CD4-positive, CD25-positive, alpha-beta regulatory T cell (primary cell): ENCODE measurements at places on chromosomes 16 and 17. TPM values are rescaled to one million over a fixed set of nuclear protein-coding genes. Genes with fewer than 3 reads are reported as not detected.

- DNase-seq = no peak
Measured at GRCh38 chr16:72612718-72613117, 435.2 kb downstream of the ZFHX3 start.

GRCh38 chr17:66429680-66430079 lies 127.3 kb downstream of the PRKCA start:
- DNase-seq = no peak

- no peak for DNase-seq
Measured at GRCh38 chr16:84718-85406, 6.8 kb downstream of the MPG start.

- no peak for DNase-seq
Measured at GRCh38 chr16:81558444-81559175, 114.0 kb downstream of the CMIP start.

DNA sequence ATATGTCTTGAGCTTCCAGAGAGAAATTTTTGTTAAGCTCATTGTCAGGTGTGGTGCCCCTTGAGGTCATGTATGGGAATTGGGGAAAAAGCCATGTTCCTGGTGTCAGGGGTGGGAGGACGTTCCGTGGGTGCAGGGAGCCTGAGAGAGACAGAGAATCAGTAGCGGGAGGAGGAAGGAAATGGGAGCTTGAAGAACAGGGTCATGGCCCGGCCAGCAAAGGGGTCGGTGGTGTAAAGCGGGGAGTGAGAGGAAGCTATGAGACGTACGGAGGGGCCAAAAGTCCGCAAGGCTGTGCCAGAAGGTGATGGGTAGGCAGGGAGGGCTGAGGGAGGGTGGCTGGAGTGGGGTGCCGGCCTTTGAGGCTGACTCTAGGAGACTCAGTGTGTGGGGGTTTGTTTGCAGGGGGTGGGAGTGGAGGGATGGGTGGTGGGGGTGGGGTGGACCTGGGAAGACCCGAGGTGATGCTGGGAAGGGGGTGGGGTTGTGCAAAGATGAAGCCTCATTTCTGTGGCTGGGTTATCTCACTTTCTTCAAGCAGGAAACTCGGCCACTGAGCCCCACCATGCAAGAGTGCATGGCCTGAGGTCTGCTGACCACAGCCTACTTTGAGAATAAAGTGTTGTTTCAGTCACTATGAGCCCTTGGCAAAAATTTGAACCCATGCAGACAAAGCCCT lies 63.6 kb downstream of the PLCG2 start:
- DNase-seq = no peak

- no peak for DNase-seq
Measured at GRCh38 chr17:55271223-55271571, 6.4 kb downstream of the HLF start.

Gene KRTAP1-5
- polyA plus RNA-seq = not detected

DNA sequence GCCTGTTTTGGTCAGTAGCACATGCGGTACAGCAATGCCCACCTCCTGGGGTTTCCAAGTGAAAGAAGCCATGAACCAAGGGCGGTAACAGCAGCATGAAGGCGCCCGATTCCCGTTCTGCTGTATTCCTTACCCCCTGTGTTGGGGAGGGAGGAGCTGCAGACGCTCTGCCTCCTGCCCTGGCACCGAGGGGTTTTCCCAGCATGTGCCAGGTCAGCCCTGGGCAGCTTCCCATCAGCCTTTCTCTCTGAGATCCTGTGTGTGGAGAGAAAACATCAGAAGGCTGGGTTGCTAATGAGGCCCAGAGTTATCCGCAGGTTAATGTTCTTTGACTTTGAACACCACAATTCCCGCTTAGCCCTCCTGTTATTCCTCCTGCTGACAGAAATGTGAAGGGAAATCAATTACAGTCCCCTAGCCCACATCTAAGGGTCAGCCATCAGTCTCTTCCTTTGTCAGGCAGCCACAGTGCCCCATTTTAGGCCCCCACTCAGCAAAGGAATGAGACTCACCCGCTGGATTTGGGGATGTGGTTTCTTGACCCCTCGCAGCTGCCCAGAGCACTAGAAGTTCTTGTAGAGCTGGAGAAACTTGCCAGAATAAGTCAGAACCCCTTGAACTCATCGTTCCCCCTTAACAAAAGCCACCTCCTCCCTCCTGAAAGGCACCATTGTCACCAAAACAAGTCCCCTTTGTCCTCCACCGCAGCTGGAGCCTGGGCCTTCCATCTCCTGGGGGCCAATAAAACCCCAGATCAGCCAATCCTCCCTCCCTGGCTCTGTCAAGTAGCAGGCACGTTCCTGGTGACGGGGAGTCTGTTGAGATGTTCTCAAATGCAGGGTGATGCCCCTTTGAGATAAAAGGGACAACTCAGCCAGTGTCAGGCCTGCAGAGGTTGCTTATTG lies 168.5 kb downstream of the KATNIP start:
- DNase-seq = no peak

- DNase-seq = no peak
Measured at GRCh38 chr17:40548982-40549685, 16.1 kb downstream of the CCR7 start.

DNA sequence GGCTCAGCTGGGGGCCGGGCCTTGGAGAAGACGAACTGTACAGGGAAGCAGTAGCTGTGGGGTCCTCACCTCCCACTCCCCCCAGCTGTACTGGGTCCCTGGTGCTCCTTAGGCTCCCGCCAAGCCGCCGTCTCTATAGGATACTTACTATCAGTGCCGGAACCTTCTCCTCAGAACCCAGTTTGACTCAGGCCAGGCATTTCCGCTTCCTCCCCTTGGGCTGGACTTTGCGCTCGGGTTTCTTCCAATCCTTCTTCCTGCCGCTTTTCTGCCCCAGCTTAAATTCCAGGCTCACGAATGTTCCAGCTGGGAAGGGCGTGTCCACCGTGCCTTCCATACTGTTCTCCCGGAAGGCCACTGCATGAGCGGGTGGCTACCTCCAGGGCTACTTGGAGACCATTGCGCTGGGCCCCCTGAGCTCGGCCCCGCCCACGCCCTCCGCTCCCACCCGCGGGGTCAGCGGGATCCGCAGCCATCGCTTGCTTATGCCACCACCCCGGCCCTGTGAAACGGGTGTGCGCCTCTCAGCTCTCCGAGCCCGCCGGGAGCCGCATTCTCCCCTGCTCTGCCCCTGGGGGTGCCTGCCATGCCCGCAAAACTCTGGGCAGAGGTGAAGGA lies 1795.9 kb downstream of the TP53TG3F start:
- no peak for DNase-seq

DNA sequence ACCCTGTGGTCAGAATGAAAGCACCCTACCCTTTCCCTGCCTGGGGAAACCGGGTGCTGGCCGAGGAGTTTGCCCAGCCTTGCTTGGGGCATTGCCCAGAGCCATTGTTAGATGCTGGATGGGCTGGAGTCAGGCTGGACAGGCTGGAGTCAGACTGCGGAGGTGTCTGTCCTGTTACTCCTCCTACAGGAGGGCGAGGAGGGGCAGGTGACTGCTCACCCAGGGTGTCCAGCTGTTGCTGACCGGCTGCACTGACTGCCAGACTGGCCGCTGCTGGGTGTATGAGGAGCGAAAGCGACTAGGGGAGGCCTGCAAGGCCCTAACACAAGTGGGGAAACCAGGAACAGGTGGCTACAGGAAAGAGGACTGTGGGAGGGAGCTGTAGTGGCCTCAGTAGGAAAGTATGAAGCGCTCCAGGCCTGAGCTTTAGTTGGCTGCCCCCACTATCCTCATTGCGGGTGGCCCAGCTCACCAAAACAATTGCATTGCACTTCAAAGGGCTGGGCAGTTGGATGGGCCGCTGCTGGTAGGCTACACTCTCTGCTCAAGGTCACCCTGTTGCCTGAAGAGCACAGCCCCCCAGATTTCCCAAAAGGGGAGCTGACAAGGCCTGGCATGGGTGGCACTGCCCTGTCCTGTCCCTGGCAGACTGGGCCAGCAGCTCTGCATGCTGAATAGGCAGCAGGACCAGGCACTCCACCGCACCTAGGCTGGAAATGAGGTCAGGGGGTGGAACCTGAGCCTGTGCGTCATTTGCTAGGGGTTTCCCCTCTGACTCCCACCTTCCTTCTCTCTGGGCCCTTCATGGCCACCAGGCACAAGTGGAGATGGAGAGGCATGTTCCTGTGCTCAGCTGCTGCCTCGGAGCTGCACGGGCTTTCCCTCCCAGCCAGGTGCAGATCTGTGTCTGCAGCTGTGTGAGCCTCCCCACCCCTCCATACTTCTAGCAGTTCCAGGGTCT lies 18.4 kb downstream of the LDHD start:
- DNase-seq = peak; percentile 73

Gene HSPB9
- polyA plus RNA-seq = 0.08 TPM

DNA sequence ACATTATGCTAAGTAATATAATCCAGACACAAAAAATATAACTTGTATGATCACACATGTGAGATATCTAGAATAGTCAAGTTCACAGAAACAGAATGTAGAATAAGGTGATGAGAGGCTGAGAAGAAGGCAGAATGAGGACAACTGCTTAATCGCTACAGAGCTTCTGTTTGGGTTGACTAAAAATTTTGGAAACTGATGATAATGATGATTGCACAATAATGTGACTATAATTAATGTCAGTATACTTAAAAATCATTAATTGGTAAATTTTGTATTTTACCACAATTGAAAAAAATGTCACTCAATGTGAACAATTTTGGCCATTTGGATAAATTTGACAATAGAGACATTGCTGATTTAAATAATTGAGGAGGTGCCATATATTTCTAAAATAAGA lies 1374.4 kb upstream of the CDH8 start:
- no peak for DNase-seq

DNA sequence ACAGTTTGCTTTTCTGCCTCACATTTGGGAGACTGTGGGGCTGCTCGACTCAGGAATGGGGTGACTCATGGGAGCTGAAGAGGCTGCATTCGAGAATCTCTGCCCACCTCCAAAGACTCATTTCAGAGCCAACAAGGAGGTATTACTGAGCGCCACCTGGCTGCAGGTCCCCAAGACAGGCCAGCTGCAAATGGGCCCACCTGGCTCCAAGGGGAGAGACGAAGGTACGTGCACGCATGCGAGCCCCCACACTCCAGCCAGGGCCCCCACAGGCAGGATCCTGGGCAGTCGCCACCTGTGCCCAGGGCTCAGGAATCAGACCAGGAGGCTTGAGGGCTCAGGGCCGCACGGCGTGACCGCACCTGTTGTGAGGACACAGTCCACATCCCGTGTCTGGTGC lies 6.0 kb downstream of the HAGHL start:
- no peak for DNase-seq

DNA sequence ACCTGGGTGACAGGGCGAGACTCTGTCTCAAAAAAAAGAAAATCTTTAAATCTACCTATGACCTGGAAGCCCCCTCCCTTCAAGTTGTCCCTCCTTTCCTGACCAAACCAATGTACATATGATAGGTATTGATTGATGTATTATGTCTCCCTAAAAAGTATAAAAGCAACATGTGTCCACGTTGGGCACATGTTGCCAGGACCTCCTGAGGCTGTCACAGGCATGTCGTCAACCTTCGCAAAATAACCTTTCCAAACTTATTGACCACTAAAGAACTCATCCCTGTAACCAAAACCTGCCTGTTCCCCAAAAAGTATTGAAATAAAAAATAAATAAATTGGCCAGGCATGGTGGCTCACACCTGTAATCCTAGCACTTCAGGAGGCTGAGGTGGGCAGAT lies 4.4 kb downstream of the OXLD1 start:
- DNase-seq = no peak

DNA sequence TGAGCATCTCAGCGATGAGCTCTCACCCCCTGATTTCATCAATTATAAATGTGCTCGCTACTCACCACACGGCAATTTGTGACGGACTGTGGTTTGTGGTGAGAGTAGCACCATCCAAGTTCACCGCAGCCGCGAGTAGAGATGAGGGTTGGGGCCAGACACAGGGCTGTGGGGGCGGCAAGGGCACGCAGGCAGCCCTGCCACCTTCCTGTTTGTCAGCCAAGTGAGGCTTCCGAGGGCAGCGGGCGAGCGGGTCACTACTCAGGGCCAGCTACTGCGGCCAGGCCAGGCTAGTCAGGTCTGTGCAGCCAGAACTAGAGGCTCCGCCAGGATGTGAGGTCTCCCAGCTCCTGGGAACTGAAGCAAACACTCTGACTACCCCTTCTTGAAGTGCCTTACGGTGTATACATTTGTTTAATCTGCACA lies 39.6 kb upstream of the MEOX1 start:
- no peak for DNase-seq

GRCh38 chr16:70715055-70715858 lies 29.4 kb upstream of the MTSS2 start:
- DNase-seq = no peak

- no peak for DNase-seq
Measured at GRCh38 chr16:11004351-11004750, 60.0 kb downstream of the CLEC16A start.

GRCh38 chr16:22239131-22239805 lies 33.2 kb downstream of the EEF2K start:
- DNase-seq = no peak

- no peak for DNase-seq
Measured at GRCh38 chr17:56830726-56831368, 2.9 kb downstream of the C17orf67 start.

Gene RAB11FIP4
- polyA plus RNA-seq = 28.4 TPM

Gene PIK3R5
- 36.3 TPM for polyA plus RNA-seq

GRCh38 chr17:31740611-31741082 lies 118.4 kb downstream of the COPRS start:
- DNase-seq = no peak

GRCh38 chr16:14087590-14088154 lies 16.6 kb downstream of the MRTFB start:
- no peak for DNase-seq

- DNase-seq = no peak
Measured at GRCh38 chr17:51351890-51352289, 91.5 kb downstream of the UTP18 start.
